Stimulated activated CD8-positive, alpha-beta memory T cell treated with anti-CD3 and anti-CD28 coated beads, Interleukin-4, amount 100 ng/mL, for 1 hour (primary cell): ENCODE measurements at places on chromosomes 6 and 20.

- DNase-seq: peak; percentile 71
Observed at GRCh38 chr6:33208091-33208967, at the start of gene RING1. TSS of gene RING1 (plus strand) at chr6:33208500. CDS start at chr6:33208823, 323 bp downstream.

GRCh38 chr6:146357578-146358430 is 185.8 kb upstream of the RAB32 start:
- no peak for DNase-seq

GRCh38 chr6:151721671-151722070 is 85.8 kb upstream of the ESR1 start:
- no peak for DNase-seq

- DNase-seq: no peak
Observed at GRCh38 chr6:53943395-53943794, 148.6 kb downstream of the LRRC1 start.

GRCh38 chr6:85640821-85641220 is 1.9 kb downstream of the SYNCRIP start:
- no peak for DNase-seq

DNA sequence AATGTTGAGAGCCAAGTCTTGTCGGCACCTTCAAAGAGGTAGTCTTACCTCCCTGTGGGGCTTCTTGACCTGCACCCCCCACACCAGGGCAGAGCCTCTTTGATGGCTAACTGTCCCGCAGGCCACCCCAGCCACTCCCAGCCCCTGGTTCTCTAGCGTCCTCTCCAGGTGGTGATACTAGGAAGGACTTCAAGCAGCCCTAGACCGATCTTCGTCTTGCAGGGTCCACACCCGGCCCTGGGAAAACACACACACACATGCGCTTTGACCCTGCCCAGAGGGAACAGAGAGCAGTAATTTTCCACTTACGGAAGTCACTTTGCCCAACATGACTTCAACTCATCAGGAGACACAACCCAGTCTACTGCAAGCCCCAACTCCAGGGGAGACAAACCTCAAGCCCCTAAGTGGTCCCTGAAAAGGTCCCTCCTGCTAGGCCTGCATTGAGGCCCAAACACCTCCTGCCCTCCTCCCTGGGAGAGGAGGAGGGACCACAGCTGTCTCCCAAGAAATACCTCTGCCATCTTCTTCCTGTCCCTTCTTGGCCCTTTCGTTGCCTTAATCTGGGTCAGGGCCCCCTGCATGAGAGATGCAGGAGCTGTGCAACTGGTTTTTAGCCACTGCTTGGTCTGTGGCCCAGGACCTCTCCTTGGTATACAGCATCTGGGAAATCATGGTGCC is 2.9 kb upstream of the BPIFB1 start:
- no peak for DNase-seq

DNA sequence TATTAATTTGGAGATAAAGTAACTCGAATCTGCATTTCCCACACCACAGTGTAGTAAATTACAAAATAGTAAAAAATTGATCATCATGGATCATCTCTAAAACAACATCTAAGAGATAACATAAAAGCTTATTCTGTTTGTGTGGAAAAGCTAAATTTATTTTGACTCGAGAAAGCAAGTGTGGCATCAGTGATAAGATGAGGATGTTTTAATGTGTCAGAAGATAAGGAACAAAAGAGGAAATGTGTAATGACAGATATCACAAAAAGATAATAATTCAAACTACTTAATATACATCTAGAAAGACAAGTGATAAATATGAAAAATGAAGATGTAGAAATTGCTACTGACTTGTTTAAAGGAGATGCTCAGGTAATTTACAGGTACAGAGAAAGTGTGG is 74.1 kb downstream of the DNAH8 start:
- DNase-seq: no peak

DNA sequence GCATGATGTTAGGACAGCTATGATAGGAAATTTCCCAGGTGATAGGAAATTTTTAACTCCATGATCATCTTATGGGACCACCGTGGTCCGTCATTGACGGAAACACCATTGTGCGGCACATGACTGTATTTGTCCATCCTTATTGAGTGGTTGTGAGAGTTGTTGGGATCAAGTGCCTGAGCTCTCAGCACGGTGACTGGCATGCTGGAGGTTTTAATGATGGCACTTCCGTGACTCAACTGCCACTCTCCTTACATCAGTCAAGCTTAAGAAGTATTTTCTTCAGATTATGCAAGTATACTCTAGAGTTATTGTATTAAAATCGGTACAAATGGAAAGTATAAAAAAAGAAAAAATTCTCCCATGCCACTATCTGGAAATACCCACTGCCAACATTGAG is 20.7 kb downstream of the PBOV1 start:
- DNase-seq: no peak

DNA sequence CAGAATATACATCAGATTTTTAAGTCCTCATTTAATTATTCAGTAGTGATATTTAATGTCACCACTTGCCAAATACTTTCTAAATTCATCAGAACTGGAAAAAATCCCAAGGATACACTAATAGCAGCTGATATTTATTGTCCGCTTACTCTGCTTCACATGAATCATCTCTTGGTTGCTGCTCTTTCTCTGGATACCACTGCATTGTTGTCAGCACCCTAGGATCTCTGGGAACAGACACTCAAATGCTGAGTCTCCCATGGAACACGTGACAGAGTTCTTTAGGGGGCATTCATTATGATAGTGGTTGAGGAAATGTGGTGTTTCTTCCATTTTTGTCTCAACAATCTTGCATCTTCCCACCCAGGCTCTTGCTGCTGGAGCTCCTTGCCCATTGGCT is 318.0 kb downstream of the RFPL4B start:
- no peak for DNase-seq

DNA sequence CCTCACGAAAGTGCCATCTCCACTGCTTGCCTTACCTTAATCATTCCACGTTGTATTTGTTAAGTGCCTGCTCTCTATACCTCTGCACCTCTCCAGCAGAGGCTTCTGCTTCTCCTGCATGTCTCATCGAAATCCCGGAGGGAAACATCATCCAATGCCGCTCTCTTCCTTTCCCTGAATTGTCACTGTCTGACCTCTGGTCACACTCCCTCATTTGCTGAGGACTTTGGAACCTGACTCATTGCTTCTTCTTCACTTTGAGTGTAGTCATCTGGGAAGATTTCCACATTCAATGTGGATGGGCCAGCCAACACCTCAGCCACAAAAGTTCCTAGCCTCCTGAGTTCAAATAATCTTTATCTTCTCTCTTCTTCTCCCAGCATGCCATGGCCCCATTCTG is 78.9 kb upstream of the BEND6 start:
- no peak for DNase-seq

DNA sequence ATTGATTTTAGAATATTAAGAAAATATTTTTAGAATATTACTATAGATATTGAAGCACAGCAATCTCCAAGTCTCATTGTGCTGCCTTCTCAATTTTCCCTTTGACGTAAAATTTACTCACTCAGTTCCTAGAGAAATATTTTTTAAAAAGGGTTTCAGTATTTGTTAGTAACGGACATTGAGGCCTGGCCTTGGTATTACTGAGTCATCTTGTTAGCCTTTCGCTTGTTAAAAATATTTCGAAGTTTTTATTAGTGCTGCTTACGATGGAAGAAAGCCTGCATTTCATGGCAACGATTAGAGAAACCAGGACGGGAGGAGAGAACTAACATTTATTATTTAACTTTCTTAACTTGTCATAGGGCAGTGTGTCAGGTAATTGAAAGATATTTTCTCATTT is 82.2 kb downstream of the TIAM2 start:
- no peak for DNase-seq

DNA sequence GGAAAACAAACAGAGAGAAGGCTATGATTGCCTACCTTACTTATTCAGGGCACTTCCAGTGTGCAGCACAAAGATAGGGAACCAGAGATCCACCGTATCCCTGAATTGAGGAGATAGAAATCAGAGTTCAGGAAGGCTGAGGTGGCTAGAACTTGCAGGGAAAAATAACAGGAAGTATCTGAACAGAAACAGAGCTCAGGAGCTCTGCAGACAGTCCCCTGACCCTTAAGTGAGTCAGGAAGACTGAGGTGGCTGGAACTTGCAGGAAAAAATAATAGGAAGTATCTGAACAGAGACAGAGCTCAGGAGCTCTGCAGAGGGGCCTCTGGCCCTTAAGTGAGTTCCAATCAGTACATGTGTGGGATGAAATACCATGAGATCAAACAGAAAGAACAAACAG is 65.4 kb downstream of the RPRD1B start:
- no peak for DNase-seq

DNA sequence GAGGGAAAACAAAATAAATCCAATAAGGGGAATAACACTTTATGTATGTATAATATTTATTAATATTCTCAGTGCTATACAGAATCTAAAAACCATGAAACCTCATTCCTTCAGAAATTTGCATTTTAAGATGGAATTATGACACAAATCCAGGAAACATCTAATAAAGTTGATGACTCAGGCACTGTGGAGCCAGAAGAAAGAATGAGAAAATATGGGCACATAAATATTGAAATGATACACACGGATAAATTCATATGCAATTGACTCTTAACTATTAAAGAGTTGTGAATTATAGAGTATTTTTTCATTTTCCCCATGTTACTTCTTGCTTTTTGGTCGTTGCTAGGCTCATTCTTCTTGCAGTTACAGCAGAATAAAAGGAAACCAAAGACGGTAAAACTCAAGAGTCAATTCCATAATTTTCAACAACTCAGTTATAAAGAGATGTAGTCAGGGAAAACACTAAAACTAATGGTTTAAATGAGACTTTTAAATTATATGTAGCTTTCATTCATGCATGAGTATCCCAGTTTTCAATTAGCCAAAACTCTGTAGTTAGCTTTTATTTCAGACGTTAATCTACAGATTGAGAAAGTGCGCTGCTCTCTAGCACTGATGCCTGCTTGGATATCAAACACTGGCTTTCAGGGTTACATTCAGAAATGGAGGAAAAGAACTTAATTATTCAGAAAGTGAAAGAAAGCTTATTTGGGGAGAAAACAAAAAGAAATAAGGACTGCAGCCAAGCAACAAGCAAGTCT is 95.4 kb downstream of the ADGRB3 start:
- no peak for DNase-seq

DNA sequence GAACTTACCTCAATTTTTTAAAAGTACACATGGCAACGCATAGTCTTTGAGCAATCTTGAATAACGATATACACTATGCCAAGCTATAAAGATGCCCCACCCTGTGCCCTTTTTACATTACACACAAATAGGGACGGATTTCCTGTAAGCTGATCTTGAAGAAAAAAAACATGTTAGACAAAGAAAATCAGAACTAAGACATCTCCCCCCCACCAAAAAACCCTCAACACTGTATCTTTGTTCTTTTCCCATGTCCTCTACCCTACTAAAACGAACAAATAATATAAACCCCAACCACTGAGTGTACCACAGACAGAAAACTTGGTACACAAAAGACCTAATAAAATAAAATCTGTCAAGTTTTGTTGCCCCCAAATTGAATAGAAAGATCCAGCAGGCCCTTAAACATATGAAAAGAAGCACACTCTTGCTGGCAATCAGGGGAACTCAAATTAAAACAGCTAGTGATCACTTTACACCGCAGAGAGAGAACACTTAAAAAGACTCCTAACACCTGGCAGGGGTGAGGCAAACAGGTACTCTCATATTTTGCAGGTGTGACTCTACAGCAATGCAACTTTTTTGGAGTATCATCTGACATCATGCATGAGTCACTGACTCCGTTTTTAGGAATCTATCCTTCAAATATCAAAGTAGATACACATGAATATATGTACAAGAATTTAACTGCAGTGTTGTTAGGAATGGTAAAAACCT is 29.6 kb downstream of the BACH2 start:
- no peak for DNase-seq

DNA sequence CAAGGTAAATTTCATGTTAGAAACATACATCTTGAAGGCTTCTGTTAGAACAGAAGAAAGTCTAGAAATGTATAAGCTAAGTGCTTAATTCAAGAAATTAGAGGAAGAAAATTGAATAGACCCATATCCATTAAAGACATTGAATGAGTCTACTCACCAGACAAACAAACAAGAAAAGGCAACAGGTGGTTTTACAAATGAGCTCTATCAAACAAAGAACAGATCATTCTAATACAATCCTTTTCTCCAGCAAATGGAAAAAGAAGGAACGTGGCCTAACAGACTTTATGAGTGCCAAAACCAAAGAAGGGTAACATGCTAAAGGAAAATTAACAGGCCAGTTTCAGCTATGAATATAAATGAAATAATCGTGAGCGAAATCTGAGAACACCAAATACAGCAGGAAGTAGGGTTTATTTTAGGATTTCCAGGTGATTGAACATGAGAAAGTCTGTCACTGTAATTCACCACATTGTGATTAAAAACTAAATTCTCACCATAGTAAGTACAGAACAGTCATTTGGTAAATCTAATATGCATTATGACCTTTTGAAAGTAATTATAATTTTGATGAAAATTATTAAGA is 22.6 kb downstream of the MTHFD1L start:
- no peak for DNase-seq
